Activated CD8-positive, alpha-beta memory T cell treated with anti-CD3 and anti-CD28 coated beads for 24 hours (primary cell): ENCODE measurements at places on chromosomes 13 and 19.

- peak; percentile 76 for DNase-seq
These were observed 7.8 kb downstream of the ACTN4 start for GRCh38 chr19:38655148-38655824.

GRCh38 chr13:45683701-45684100 is 18.4 kb upstream of the CBY2 start:
- DNase-seq, result no peak

DNA sequence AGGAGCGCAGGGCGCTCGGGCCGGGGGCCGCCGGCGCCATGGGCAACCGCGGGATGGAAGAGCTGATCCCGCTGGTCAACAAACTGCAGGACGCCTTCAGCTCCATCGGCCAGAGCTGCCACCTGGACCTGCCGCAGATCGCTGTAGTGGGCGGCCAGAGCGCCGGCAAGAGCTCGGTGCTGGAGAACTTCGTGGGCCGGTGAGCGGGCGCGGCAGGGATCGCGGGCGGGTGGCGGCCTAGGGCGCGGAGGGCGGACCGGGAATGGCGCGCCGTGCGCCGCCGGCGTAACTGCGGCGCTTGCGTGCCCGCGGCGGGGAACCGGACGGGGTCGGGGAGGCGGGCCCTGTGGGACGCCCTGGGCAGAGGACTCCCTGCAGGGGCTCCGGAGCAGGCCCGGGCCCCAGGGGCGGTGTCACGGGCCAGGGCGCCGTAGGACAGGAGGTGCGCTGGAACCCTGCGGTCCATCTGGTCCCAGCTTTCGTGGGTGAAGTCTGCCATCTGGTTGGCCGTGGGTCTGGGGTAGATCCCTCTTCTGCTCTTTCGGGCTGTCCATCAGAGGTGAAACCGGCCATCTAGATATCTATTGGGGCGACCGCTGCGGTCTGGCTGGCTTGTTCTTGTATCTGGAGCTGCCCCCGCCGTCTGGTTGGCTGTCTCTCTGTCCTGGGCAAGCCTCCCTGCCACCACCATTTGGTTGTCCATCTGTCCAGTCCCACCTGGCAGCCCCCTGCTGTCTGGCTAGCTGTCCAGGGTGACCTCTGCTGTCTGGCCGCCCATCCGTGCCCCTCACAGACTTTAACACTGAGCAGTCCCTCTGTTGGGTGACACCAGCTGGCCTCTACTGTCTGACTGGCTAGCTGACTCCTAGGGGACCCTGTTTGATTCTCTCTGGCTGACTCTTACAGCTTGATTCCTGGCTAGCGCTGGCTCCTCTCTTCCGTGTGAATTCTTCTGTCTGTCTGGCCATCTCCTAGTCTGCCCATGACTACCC is 622 bp downstream of the DNM2 start:
- DNase-seq, result no peak

GRCh38 chr19:49366110-49366509 is 2.4 kb downstream of the DKKL1 start:
- DNase-seq, result no peak

GRCh38 chr13:34179481-34179880 is 361.5 kb downstream of the RFC3 start:
- no peak for DNase-seq

GRCh38 chr19:17749912-17750317 is 1.4 kb upstream of the FCHO1 start:
- peak; percentile 61 for DNase-seq

- peak; percentile 17 for DNase-seq
These were observed 155.0 kb upstream of the SOX1 start for GRCh38 chr13:111911754-111912452.

DNA sequence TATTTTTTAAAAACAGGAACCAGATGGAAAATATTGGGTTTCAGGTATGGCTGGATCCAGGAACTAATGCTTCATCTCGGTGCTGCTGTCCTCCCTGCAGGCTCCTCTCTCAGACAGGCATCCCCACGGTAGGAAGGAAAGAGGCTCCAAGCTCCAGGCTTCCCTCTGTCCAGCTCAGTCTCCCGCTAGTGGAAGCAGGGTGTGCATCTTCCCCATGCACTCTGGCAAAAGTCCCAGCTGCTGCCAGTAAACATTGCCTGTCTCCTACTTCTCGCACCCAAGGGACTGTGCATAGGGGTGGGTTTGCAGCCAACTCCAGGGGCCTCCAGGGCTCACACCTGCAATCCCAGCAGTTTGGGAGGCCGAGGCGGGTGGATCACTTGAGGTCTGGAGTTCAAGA is 29.2 kb downstream of the IL12RB1 start:
- no peak for DNase-seq

DNA sequence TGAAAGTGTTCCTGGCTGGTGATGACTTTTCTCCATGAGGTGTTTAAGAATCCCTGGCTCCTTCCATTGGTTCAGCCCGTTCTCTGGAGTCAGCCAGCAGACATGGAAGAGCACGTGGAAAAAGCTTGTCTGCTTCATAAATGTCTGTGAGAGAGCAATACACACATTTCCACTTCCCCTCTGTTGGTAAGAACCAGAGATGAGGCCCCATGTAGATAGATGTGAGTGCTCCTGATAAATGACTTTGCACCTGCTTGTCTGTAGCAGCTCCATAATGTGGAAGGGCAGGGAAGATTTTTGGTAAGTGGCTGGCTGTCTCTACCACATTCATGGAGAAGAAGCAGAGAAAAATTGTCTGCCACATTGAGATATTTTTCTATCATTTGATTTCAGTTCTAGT is 325.8 kb downstream of the LMO7 start:
- DNase-seq, result no peak

DNA sequence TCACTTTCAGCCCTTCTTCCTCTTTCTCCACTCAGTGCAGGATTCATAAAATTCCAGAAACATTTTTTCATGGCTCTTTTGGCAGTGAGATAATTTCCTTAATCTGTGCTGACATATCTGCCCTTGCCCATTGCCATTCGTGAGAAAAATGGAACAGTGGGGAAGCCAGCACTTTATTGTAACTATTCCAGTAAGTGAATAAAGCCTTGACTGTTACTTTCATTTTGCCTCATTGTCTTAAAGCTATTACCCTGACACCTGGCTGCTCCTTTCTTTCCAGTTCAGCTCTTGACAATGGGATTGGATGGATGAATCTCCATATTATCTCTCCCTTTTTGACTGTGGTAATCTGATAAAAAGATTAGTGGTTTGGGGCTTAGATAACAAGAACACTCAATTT is 1068.1 kb upstream of the PCDH20 start:
- DNase-seq, result no peak

DNA sequence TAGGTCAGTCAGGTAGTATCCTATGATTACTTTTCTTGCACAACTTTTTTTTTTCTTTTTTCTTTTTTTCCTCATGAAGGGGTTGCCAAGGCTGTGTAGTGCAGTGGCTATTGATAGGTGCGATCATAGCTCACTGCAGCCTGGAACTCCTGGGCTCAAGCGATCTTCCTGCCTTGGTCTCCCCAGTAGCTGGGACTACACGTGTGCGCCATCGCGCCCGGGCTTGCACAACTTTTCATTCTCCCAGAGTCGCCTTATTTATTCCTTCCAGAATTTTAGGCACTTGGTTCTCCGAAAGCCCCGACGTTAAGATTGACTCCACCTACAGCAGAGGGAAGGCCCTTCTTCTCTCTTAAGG is 867 bp upstream of the ZNF613 start:
- DNase-seq, result no peak

DNA sequence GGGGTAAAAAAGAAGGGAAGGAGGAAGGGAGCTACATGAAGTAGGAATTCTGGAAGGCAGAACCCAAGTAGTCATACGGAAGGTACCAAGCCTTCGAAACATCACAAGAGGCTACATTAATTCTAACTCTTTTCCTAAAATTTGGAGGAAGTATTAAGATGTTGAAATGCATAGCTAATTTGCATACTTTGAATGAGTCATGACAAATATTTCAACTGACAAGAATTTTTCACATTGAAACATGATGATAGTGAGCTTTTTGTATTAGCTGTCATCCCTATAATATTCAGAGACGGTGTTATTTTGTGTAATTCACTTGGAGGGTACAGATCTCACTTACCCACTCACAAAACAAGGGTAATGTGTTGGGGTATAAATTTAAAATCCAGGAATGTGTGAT is 9.1 kb upstream of the ACOD1 start:
- DNase-seq, result no peak

GRCh38 chr19:56136362-56136761 is 4.7 kb upstream of the ZNF444 start:
- DNase-seq, result no peak

DNA sequence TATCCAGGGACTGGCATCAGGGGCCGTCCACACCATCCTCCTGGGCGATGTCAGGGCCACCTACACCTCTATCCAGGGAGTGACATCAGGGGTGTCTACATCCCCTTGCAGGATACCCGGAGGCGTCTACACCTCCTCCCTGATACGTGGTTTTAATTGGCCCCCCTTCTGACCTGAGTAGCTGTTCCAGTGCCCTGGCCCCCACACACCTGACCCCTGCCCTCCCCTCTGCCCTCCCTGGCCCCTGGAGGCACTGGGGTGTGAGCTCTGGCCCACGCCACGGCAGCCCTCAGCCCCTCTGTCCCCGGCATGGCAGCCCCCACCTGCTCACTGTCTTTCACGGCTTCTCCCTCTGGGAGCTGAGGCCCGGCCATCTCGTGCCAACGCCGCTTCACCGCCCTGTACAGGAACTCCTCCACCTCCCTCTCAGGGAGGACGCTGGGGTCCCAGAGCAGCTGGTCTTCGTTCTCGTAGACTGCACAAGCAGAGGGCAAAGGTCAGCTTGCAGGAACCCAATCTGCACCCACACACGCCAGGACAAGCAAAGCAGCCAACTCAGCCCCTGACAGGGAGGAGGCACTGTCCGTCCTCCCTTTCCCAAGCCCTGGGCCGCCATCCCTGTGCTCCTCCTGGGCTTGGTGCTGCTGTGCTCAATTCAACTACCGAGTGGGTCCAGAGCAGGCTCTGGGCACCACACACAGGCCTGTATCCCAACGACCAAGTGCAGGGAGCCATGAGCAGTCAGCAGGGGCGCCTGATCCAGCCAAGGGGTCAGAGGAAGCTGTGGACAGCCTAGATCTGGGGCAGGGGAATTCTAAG is 22.2 kb upstream of the PLPP2 start:
- no peak for DNase-seq

DNA sequence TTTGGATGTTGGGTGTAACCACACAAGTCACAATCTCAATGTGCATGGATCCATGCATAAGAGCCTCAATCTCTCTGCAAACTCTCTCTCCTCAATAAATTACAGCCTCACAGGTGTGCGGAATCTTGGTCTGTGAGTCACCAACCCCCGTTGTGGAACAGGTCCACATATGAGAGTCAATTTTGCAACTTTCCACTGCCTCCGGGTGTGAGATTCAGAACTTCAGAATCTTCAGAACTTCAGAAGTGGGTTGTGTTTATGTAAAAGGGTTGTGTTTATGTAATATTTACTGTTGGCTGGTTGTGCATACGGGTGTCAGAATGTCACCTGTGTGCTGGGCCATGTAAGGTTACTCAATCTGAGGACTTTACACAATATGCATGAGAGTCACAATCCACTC is 46.3 kb upstream of the ZNF728 start:
- no peak for DNase-seq

DNA sequence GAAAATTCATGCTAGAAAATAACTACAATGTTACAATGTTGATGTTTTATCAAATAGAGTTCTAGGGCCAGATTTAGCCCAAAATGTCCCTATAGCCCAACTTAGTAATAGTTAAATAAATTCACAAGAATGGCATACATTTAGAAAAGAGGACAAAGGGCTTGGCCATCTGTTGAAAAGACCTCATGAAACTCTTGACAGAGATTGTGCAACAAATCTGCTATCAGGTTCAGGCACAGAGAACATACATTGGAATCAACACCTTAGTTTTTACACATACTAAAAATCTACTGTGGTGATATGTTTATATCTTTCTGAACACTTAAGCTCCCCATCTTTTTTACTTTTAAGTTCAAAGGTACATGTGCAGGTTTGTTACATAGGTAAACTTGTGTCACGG is 298.3 kb upstream of the DACH1 start:
- no peak for DNase-seq

DNA sequence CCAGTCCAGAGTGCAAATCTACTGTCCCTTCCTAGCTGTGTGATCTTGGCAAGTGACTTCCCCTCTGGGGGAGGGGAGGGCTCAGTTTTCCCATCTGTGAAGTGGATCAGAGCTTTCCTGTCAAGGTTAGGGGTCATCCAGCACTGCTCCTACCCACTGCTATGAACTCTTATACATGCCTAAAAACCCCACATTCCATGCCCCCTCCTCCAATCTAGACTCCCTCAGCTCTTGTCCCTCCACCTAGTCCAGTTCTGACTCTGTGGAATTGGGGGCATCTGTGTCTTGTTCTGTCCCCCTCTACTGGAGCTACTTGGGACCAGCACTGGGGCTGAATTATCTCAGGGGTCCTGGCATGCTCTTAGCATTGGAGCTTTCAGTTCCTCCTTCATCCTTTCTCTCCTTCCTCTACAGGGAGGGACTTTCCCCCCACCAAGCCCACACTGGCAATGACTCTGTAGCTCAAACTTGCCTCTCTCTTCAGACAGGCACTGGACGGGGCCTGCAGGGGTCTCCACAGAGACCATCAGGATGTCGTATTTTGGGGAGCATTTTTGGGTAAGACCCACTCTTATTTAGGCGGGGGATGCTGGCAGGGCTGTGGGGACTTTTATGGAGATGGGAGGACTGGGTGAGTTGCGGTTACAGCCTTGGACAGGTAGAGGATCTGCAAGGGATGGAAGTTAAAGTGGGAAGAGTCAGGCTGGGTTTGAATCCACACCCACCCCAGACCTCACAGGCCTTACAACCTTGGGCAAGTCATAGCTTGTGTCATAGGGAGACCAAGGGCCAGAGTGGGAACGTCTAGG is 3.6 kb downstream of the FCHO1 start:
- no peak for DNase-seq

- no peak for DNase-seq
These were observed 187.8 kb downstream of the DIAPH3 start for GRCh38 chr13:59975807-59976435.
